Transverse colon (tissue), 4 donors: ENCODE measurements at places on chromosomes 3 and 15. TPM values are rescaled to one million over a fixed set of nuclear protein-coding genes. Genes with fewer than 3 reads are reported as not detected.

GRCh38 chr3:106629215-106629832, 747.9 kb upstream of the CCDC54 start:
- DNase-seq: no peak

DNA sequence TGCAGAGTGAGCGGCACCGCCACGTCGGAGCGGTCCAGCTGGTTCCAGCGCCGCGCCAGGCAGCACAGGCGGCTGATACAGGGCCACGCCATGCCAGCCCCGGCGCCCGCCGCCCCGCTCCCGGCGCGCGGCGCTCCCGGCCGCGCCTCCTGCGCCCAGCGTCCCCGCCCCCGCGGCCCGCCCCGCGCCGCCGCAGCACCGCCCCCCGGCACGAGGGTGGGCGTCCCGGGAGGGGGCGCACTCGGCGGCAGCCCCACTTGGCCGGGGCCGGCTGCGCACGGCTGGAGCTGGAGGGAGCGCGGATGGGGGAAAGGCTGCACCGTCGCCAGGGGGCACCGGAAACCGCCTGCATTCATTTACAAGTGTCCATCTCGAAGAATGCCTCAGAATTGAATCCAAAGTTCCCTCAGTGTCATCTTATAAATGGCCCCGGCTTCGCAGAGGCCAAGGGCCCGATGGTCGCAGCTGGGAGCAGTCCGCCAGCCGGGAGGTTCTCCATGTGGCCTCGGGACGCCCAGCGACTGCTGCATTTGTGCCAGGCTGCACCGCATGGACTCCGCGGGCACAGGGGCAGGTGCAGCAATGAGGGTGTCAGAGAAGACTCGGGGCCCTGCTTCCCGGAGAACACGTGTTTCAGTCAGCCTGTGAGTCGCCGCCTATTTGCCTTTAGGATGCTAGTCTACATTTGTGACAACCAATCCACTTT, at the start of gene MAP6D1:
Gene MAP6D1, minus strand, starts transcription at position 122 of the 706 bp plus-strand sequence. Its CDS starts 30 bp downstream, at position 92.
- DNase-seq: peak; percentile 13

DNA sequence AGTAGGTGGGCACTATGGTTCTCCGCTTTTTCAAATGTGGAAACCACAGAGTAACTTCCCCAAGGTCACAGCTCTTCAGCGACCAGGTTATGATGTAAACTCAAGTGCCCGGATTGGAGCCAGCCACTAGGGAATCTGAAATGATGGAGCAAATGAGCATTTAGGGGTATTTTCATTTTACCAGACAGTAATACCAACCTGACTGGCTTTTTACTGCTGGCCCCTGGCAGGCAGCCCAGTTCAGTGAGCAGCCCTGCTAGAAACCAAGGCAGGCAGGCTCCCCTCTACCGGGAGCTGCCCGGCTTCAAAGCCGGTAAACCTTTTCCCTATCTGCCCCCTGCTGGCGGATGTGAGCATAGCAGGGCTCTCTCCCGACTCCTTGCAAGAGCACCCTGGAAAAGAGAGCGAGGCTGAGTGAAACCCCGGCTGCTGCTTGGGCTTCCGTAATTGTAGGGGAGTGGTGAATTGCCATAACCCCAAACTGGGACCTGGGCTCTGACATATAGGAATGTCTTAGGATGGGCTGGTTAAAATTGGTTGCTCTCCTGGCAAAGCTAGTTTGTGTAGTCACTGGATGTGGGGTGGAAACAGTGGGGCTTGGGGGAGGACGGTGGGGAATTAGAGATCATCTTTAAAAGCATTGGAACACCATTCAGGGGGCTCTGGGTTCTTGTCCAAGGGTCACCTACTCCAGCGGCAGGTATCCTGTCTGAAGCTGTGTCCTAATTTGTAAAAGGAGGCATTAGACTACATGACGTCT, 98.0 kb upstream of the TNFAIP8L3 start:
- peak; percentile 91 for DNase-seq

DNA sequence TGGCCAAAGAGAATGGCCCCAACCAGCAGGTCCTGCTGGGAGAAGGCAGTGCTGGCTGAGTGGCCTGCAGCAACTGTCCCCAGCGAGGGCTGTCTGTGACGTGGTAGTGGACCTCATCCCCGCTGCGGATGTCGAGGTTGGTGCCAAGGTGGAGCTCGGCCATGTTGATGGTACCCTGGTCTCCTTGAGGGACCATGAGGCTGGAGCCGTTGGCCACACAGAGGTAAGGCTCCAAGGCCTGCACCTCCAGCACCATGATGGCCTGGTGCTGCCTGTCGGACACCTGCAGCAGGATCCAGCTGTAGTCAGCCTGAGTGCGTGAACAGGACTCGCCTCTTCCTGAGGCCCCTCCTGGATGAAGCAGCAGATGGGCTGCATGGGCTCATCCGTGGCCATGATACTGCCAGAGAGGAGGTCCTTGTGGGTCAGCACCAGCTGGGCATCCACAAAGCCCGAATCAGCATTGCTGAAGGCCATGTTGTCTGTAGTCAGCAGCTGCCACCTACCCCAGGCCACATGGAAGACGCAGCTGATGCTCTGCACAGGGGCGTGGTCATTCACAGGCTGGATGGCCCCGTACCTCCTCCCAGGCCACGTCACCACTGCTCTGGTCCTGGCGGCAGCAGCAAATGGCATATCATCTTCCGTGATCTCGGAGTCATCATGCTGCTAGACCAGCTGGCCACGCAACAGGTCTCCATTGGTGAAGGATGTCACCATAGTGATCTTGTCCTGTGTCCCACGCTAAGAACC, 167.5 kb downstream of the GOLGA6L4 start:
- no peak for DNase-seq

- DNase-seq: peak; percentile 21
Observed at GRCh38 chr15:90481023-90481422, 48.7 kb upstream of the CRTC3 start.

DNA sequence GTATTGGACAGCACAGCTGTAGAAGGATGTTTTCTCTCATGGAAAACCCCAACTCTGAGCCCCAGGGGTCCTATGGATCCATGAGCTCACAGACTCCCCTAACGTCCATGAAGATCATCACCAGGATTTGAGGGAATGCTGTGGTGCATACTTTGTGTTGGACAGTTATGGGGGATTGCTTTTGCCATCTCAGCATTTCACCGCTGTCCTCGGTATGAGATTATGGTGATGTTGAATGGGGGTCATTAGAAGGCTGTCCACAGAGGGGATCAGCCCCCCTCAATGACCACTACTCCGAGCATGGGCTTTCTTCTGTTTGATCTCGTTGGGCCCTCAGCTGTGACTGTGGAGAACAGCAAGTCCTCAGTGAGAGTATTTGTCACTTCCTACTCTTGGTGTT, 255.2 kb upstream of the CTDSPL start:
- DNase-seq: no peak

DNA sequence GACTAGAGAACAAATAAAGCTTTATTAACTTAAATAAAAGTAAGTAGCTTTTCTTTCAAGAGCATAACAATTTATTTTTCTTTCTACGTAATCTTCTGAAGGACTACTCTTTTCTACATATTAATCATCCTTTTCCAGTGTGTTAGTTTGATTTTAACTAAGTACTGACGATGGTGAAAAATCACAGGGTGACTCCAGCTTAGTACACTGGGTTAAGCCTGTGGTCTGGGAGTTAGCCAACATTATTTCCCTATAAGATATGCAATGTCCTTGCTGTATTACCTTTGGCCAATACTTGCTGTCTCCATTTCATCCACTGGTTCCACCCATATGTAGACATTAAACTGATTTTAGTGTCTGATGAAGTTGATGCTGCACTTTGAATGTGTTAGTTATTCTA, 508.6 kb upstream of the SUCLG2 start:
- DNase-seq: no peak

KLHL40 gene
- total RNA-seq: not detected

CATSPER2 gene
- total RNA-seq: 4.9 TPM

PLAAT1 gene
- not detected for total RNA-seq

GRM7 gene
- 0.16 TPM for total RNA-seq

CPEB1 gene
- 3.7 TPM for total RNA-seq

EXOG gene
- 13.5 TPM for total RNA-seq

LMAN1L gene
- not detected for total RNA-seq
